ENCODE measurements at places on chromosomes 4 and X. TPM values are rescaled to one million over a fixed set of nuclear protein-coding genes. Genes with fewer than 3 reads are reported as not detected.

The HSFX2 gene
- total RNA-seq, result not detected

- DNase-seq, result no peak
Observed at GRCh38 chr4:164481306-164482091, 272.4 kb upstream of the SMIM31 start.

The FGD1 gene
- total RNA-seq, result 7.5 TPM

DNA sequence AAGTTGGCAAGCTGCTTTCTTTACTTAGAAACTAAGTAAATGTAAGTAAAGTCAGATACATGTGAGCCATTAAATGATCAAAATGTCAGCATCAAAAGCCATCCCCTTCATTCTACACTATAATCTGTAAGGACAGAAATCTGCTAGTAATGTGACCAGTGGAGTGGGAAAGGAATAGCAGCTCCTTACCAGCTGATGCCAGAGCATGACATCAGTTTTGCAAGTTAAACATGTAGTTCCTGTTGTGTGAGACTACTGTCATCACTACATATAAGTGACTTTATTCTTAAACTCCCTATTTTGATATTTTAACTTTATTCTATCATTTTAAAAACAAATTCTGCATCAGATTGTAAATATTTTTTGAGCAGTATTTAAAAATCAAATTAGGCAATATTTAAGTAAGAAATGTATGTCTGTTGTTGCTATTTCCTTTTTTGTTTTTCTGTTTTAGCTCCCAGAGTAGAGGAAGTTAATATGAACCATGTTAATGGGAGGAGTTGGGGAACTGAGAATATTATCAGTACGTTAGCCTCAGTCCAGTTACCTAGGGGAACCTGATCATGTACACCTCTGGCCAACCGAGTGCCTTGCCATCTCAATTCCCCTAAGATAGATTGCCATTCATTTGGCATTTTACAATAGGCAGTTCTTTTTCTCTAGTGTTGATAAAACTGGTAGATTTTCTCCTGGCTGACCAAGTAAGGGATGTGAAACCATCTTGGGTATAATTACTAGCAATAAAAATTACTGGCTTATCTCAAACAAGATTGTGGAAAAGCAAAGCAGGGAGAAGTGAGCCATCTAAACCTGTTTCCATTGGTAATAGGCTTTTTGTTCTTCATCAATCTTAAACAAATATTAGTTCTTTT lies 34.7 kb downstream of the CCNI start:
- DNase-seq, result no peak

The SLC38A5 gene
- 3.7 TPM for total RNA-seq

DNA sequence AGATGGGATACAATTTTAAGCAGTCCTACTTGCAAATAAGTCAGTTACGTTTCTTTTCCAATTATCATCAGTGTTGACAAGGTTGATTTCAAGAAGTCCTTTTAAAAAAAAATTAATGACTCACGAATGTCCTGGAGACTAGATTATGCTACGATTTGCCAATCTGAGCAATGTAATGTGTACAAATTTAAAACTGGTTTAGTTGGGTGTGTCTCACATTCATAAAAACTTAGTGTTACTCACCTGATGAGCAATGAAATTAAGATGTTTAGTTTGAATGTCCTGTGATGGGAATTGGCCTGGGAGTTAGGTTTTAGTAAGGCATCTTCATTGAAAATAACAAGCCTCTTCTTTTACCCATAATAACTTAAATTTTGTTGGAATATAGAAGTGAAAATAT lies 136.7 kb upstream of the POF1B start:
- DNase-seq, result no peak

The GPRIN3 gene
- total RNA-seq, result 5.8 TPM

The PDCL2 gene
- not detected for total RNA-seq

DNA sequence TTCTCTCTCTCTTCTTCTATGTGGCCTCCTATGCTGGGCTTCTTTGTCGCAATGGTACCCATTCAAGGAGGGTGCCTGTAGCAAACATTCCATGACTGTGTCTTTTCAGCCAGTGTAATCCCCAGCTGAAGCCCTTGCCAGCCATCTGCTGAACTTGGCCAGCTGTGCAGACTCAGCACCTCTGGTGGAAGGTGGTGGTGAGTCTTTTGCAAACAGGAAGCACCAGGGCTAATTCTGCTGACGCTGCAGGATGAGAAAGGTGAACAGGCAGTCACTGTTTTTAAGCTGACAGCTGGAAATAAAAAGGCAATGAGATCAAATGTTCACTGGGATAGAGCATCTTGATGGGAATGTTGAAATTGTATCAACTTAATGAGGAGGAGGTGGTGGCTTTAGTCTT lies 298.7 kb upstream of the CLNK start:
- no peak for DNase-seq
